Activated CD8-positive, alpha-beta memory T cell treated with anti-CD3 and anti-CD28 coated beads for 1 hour (primary cell): ENCODE measurements at places on chromosomes 11 and 22.

DNA sequence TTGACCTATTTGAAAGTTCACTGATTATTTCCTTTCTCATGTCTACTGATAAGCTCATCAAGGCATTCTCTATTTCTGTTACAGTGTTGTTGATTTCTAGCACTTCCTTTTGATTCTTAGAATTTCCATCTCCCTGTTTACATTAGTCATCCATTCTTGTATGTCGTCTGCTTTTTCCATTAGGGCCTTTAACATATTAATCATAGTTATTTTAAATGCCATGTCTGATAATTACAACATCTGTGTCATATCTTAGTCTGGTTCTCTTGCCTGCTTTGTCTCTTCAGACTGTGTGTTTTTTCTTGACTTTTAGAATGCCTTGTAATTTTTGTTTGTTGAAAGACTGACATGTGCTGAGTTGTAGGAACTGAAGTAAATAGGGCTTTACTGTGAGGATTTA lies 602.1 kb downstream of the SOX6 start:
- no peak for DNase-seq

DNA sequence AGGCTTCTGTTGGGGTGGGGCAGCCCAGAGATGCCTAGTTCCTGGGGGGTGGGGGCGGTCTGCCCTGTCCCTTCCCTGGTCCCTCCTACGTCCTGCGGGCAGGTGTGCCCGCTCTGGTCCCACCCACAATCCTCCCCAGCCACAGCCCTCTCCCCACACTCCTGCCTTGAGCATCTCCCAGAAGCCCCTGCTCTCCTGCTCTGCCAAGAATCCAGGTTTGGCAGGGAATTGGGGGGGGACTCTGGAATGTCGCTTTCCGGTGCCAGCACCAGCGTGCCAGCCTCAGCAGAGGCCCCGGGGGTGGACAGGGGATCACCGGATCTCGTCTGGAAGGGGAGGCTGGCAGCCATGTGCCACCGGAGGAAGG lies 11.4 kb upstream of the PDGFB start:
- DNase-seq = no peak

GRCh38 chr11:29483831-29484230 lies 533.0 kb downstream of the KCNA4 start:
- no peak for DNase-seq

- no peak for DNase-seq
Measured at GRCh38 chr11:63663809-63664208, 7.4 kb downstream of the ATL3 start.

DNA sequence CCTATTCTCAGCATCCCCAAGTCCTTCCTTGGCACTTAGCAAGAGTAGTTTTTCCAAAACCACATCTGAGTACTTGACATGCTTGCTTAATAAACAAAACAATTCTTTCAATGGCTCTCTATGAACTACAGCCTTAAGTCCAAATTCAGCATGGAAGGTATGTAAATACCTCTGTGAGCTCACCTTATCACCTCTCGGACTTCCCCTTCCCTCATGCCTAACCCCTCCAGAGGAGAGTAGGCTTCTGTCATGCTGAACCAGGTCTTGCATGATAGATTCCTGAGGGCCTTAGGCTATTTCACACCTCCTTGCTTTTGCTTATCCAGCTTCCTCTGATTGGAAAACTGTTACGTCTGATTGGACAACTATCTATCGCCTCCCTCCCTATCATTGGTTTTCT lies 312.9 kb upstream of the CCDC90B start:
- DNase-seq = no peak
